WTC11 (cell line): ENCODE measurements at places on chromosomes 11 and 22.
A peak's percentile ranks its signal among the peaks of the same experiment; 100 is the strongest.

- no peak for DNase-seq
These were observed 5.4 kb downstream of the LMO1 start for GRCh38 chr11:8258289-8258688.

GRCh38 chr22:38756711-38757463 lies 1.1 kb upstream of the SUN2 start:
- DNase-seq = no peak

DNA sequence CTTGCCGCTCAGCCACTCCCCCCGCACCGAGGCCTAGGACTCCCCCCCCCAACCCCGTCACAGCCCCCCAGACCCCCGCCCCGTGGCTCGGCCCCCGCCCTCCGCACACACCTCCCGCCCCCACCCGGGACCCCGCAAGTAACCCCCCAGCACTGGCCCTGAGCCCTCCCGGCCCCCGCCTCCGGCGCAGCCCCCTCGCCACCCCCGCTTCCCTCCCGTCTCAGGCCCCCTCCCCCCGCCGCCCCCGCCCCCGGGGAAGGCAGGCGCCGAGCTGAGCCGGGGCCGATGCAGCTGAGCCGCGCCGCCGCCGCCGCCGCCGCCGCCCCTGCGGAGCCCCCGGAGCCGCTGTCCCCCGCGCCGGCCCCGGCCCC lies 1.5 kb downstream of the SHANK3 start:
- DNase-seq = no peak

- no peak for DNase-seq
These were observed 2.5 kb downstream of the CELF1 start for GRCh38 chr11:47550288-47551047.

GRCh38 chr11:120611581-120611980 lies 100.0 kb downstream of the GRIK4 start:
- peak; percentile 25 for DNase-seq

- no peak for DNase-seq
These were observed 4.4 kb upstream of the PRSS23 start for GRCh38 chr11:86795949-86796348.

GRCh38 chr22:35215993-35216392 lies 41.3 kb upstream of the HMGXB4 start:
- no peak for DNase-seq

DNA sequence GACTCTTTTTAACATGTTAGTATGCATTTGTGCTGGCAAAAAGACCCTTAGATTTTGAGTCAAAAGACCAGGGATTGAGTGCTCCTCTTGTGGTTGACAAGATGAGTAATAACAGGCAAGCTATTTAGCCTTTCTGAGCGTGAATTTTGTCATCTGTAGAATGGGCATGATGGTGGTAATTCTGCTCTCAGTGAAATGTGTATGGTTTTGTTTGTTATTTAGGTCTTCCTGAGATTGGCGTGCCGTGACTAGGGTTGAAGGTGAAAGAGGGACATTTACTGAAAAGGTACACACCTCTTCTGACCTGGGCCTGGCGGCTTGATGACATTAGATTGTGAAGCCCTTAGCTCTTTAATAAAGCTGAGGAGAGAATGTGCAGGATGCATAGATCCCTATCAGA lies 8.4 kb upstream of the CEP295 start:
- no peak for DNase-seq

DNA sequence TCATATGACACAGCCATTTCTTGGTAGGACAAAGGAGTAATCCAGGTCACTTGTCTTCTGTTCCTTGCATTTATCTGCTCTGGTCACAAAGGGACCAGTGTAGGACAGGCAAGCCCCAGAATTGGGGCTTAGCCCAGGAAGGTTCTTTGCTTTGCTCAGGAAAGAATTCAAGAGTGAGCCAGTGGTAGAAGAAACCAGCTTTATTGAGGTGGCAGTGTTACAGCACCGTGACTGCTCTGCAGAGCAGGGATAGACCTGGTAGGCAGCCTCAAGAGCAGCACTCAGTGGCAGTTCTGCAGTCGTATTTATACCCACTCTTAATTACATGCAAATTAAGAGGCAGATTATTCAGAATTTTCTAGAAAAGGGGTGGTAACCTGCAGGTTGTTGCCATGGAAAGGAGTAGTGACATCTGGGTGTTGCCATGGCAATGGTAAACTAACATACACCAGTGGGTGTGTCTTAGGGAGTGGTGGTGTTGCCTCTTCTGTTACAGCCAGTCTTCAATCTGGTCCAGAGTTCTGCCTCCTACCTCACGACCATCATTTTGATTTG lies 84.9 kb upstream of the RAB1B start:
- no peak for DNase-seq

- peak; percentile 68 for DNase-seq
These were observed 554 bp upstream of the NRIP3 start for GRCh38 chr11:9004183-9004926.

DNA sequence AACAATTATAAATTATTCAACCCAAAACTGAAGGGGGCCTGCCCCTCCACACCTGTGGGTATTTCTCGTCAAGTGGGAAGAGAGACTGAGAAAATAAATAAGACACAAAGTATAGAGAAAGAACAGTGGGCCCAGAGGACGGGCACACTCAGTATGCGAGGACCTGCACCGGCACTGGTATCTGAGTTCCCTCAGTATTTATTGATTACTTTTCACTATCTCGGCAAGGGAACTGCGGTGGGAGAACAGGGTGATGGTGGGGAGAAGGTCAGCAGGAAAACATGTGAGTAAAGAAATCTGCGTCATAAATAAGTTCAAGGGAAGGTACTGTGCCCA lies 3.2 kb downstream of the C11orf54 start:
- DNase-seq = no peak

DNA sequence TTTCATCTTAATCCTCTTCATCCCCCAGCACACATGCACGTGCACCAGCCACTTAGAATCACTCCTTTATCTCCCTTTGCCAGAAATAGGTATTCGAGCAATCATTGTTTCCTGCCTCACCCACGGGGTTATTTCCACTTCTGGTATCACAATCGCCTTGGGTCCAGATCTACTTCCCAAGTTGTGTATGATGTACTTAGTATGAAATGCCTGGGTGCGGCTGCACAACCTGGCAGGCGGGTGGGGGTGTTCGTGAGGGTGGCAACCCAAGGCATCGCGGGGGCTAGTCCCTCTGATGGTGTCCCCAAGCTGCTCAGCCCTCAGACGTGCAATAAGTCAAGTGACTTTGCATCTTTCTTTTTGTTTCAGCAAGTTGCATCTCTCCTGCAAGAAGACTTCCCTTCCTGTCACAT lies 475.6 kb downstream of the MIAT start:
- no peak for DNase-seq
